ENCODE measurements at places on chromosomes 2 and 18.
A peak's percentile ranks its signal among the peaks of the same experiment; 100 is the strongest.

DNA sequence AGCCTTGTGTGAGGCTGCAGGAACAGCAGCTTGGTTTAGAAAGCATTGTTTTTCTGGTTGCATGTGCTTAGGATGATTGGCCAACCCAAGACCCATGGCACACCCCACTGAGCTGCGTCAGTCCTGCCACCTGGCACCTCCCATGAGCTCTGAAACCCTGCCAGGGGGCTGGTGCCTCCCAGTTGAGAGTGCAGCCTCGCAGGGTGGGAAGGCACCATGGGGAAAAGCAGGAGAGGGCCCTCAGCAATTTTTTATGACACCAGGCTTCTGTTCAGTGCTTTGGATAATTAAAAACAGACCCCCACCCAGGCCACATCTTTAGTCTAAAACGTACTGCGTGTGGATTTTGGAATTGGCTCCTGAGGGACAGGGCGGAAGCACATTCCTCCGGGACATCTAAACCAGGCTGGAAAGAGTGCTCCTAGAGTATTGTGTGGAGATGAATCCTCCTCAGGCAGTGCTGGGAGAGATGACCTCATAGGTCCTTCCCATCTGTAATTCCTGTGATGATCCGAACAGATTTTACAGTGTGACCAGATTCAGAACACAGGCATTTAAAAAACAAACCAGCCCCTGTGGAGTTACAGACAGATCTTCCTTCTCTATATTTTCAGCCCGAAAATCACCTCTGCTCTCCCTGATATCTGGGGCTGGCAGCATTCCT is 438.3 kb downstream of the ZNF521 start:
- H3K36me3 ChIP-seq = no peaks in the 10 kb centered on the region
- H3K4me1 ChIP-seq = peaks cover 4% of the 10 kb centered on the region
- peak; percentile 13 for DNase-seq

DNA sequence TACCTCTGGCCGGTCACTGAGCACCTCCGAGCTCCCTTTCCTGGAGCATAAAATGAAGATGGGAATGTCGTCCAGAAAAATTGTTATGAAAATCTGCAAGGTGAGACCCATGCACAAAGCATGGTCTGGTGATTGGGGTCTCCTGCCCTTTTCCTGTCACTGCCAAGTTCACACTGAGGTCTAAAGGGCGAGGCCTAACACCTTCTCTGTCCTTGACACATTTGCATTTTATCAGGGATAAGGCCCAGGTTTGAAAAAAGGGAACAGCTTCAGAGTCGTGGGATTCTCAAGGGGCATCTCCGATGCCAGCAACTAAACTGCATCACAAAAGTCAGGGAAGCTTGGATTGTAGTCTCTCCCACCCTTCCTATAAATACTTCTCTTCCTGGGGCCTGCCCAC is 24.7 kb downstream of the GNAL start:
- H3K27ac ChIP-seq = no peak overlapping the region
- H3K4me3 ChIP-seq = no peak overlapping the region
- H3K36me3 ChIP-seq = no peaks in the 10 kb centered on the region
- H3K4me1 ChIP-seq = no peaks in the 10 kb centered on the region
- DNase-seq = no peak

DNA sequence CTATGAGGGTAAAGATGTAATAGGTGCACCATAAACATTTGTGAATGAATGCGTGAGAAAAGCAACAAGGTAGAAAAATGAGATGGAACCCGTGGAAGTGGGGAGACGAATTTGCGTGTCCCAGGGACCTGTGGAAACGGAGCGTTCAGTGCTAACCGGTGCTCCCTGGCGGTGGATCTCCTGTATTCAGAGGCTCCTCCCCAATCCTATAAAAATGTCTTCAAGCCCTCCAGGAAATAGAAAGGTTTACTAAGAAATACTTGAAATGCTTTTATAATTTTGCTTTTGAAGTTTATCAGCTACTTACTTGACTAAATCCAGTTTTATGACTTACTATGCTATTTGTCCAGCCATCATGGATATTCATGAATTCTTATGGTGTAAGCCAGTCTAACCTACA is 62.8 kb upstream of the RBM44 start:
- peak overlapping the region; percentile 93 for H3K27ac ChIP-seq
- H3K36me3 ChIP-seq = peaks cover 50% of the 10 kb centered on the region
- H3K4me3 ChIP-seq = no peak overlapping the region
- no peak for DNase-seq
- H3K27me3 ChIP-seq = no peaks in the 10 kb centered on the region

DNA sequence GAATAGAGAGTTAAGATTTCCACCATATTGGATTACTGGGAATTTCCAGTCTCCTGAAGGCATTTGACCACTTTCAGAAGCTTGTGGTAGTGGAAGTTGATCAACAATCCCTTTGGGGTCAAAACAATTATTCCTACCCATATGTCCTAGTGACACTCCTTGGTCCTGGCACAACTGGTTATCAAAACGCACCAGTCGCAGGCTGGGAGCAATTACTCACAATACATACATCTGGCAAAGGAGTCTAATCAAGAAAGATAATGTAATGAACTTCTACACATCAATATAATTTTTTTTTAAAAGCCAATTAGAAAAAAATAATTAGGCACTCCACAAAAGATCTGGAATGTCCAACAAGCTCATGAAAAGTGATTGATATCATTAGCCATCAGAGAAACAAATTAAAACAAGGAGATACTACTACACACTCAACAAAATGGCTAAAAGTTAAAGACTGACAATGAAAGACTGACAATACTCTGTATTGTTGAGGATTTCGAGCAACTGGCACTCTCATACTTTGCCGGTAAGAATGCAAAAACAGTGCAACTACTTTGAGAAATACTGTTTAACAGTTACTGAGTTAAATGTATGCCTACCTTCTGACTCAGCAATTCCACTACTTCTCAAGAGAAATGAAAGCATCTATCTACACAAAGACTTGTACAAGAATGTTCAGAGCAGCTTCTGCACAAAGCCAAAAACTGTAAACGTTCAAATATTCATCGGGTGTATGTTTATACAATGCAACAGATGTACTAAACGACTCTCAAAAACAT is 2.0 kb downstream of the INO80C start:
- no peak overlapping the region for H3K4me3 ChIP-seq
- no peaks in the 10 kb centered on the region for H3K27me3 ChIP-seq
- DNase-seq = no peak

DNA sequence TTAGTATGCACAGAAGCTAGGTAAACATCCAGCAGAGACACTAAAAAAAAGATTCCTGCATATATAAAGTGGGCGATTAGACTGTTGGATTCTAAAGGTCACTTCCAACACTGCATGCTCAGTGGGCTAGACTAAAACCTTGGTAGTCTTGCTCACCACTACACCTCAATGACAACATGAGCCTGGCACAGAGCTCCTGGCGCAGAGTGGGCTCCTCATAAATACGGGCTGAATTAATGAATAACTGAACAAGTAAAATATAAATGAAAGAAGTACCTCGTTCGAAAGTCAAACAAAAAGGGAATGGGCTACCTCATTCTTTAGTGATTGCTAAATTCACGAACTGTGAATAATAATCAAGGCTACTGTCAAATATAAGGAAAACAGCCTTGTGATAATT is 185.3 kb downstream of the STK39 start:
- H3K4me1 ChIP-seq = no peaks in the 10 kb centered on the region
- no peaks in the 10 kb centered on the region for H3K27me3 ChIP-seq
- H3K27ac ChIP-seq = no peak overlapping the region
- H3K36me3 ChIP-seq = no peaks in the 10 kb centered on the region
- DNase-seq = no peak
- no peak overlapping the region for H3K4me3 ChIP-seq

DNA sequence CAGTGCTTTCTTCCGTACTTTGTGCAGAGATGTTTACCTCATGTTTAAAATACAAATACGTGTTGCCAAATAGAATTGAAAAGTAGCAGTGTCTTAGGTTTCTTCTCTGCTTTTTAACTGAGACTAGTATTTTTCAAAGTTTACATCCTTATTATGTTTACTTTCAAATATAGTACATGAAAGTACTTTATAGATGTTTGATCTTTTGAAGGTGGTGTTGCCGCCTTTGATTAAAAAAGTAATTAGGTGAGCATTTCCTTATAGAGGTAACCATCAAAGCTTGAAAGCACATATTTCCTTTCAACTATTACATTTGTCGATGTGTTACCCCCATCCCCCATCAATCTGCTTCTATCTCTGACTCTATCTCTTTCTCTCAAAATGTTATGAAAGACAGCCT is 87.0 kb downstream of the CERS6 start:
- H3K4me3 ChIP-seq = no peak overlapping the region
- H3K27ac ChIP-seq = no peak overlapping the region
- no peaks in the 10 kb centered on the region for H3K27me3 ChIP-seq
- no peaks in the 10 kb centered on the region for H3K4me1 ChIP-seq
- H3K36me3 ChIP-seq = no peaks in the 10 kb centered on the region

DNA sequence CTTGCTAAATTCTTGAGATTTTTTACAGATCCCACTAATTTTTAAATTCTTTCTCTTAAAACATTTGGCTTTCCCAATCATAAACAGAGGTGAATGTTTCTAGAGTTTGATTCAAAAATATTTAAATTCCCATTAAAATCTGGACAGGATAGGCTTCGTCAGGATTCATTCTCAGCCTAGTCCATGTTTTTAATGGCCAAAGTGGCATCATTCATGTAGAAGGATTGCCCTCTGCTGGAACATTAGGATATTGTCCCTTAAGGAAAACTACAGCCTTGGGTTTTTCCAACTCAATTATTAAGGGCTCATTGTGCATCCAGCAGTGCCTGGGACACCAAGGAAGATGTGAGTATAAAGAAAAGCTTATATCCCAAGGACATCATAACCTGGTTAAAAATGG is 71.7 kb downstream of the TPGS2 start:
- H3K4me1 ChIP-seq = peaks cover 5% of the 10 kb centered on the region
- no peaks in the 10 kb centered on the region for H3K27me3 ChIP-seq
- no peak overlapping the region for H3K4me3 ChIP-seq
- DNase-seq = no peak
- H3K27ac ChIP-seq = no peak overlapping the region
- H3K36me3 ChIP-seq = no peaks in the 10 kb centered on the region

All from heart right ventricle (tissue), 16 donors.